ENCODE measurements at places on chromosomes 4 and X. TPM values are rescaled to one million over a fixed set of nuclear protein-coding genes. Genes with fewer than 3 reads are reported as not detected.

- DNase-seq: no peak
These were observed 70.2 kb upstream of the BCOR start for GRCh38 chrX:40167850-40168479.

GRCh38 chrX:103691059-103691458, 4.6 kb upstream of the MORF4L2 start:
- DNase-seq: no peak

DNA sequence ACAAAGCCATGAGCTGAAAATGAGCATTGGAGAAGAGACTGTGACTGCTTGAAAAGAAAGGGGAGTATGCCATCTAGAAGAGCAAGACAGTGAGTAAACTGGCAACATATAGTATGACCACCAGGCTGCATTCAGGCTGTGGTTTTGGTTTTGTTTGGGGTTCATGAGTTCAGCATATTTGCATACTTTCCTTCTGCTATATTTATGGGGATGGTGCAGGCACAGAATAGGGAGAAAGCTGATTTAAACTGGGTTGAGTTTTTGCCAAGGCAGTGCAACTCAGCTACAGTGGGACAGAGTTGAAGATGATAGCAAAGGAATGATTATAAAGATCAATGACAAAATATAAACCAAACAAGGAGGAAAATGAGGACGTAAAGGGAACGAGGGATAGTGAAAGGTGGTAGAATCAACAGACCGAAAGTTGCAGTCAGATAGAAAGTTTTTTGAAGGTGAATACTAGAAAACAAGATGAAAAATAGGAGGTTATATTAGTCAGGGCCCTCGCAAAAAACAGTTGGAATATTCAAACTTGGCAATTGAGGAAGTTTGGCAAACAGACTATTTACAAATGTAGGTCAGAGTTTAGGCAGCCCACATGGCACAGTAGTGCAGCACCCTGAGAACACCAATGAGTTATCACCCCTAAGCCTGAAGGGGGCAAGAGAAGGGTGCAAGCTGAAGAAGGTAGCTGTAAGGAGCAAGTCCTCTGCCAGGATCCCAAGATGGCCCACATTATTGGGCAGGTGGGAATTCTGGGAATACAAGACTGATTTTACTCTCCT, 114.8 kb upstream of the MAP9 start:
- DNase-seq: no peak

DNA sequence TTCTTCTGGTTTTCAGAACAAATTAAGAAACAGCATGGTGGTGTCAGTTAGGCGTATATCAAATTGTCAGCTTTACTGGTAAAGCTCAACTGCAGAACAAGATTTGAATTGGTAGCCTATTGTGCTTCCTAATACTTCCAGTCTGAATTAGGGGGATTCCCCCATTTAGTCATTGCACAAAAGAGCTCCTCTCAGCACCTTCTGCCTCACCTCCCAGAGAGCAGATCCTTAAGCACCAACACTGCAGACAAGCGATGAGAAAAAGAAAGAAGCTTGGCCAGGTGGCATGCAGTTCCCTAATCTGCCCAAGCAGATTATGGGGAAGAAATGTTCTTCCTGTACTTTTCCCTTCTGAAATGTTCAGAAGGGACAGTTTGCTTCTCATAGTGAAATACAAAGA, 9.2 kb downstream of the MAP9 start:
- DNase-seq: no peak

GRCh38 chrX:9122519-9123245, 88.8 kb upstream of the FAM9B start:
- DNase-seq: no peak

GRCh38 chr4:114783215-114783595, 184.6 kb downstream of the UGT8 start:
- no peak for DNase-seq

- no peak for DNase-seq
These were observed 573.8 kb upstream of the NDST4 start for GRCh38 chr4:115687052-115687755.

GRCh38 chr4:113145519-113146291, 96.3 kb downstream of the ANK2 start:
- peak; percentile 44 for DNase-seq

GRCh38 chr4:25677157-25677556, 21.5 kb downstream of the SLC34A2 start:
- no peak for DNase-seq

- peak; percentile 79 for DNase-seq
These were observed 73.5 kb upstream of the EMCN start for GRCh38 chr4:100591161-100591876.

GRCh38 chr4:113057891-113058290, 8.4 kb downstream of the ANK2 start:
- no peak for DNase-seq

GRCh38 chrX:130975947-130976346, 72.9 kb upstream of the ENOX2 start:
- DNase-seq: no peak

DNA sequence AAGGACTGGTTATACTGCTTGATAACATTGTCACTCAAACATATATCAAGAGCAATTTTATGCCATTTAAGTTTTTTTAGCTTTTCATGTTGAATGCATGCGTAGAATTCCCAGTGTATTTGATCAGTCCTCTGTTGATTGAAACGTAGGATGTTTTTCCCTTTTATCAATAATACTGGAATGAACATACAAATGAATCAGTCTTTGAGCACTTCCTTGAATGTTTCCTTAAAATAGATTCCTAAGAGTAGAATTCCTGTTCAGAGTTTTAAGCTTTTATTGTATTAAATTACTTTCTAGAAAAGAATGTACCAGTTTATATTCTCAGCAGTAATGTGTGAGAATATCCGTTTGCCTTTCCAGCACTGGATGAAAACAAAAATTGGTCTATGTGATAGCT, 37.8 kb downstream of the ADD1 start:
- no peak for DNase-seq

DNA sequence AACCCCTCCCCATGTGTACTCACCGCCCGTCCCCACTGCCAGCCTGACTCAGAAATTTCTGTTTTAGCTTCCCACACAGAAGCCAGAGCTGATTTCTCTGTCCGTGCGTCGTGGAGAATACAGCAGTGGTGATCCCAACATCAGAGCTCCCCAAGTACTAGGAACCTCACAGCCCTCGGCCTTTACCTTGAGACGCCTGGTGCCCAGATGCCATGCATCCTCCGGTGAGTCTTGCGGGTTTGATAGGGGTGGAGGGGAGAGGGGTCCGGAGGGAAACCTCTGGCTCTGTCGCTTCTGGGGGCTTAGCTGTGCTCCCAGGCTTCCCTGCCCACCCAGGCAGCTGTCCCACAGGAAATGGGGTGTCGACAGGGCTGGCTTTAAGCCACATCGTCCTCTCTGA, 2.1 kb downstream of the LOC101059915 start:
- no peak for DNase-seq

DNA sequence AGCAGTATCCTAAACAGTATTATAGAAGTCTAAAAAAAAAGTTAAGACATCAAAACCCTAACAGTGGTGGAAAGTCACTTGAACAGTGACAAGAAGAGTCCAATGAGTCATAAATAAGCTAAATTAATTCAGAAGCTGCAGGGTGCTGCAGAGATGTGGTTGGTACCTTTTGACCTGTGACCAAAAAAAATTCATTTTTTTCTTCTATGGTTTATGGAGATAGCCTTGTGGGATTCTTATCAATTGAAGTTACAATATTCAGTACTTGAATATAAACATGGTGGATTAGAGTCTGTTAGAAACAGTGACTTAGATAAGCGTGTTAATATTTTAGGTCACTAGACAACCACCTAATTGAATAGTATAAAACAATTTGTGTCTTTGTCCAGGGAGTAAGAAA, 35.4 kb downstream of the CCSER1 start:
- DNase-seq: no peak

DNA sequence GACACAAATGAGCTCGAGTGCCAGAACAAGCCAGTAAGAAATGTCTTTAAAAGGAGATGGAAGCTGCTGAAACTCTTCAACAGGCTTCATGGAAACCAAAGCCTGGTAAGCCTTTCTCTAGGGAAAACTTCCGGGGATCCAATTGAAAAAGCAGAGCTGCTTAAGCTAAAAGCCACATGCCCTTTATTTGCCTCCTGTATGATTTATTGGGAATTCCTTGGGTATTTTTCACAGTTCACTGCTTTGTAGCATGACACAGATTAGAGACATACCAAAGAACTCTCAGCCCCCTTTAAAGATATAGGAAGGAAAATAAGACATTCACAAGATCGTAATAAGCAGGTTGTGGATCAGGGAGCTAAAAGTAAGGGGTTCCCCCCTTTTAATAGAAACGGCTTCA, 6.5 kb upstream of the ARHGAP6 start:
- DNase-seq: no peak

DNA sequence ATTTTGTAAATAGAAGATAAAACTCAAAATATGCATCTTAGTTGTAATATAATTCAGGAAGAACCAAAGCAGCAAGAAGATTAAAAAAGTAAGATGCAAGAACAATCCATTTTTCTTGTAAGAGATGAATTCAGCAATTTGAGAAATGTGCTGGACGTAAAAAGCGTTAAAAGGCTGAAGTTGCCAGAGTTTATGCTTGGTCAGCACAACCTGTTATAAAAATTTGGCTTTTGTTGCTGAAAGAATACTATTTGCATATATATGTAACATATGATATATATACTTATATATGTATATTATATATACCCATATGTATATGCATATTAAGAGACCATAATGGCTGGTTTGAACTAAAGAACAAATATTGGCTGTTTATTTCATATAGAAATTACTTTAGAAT, 449.6 kb upstream of the FAM241A start:
- no peak for DNase-seq

DNA sequence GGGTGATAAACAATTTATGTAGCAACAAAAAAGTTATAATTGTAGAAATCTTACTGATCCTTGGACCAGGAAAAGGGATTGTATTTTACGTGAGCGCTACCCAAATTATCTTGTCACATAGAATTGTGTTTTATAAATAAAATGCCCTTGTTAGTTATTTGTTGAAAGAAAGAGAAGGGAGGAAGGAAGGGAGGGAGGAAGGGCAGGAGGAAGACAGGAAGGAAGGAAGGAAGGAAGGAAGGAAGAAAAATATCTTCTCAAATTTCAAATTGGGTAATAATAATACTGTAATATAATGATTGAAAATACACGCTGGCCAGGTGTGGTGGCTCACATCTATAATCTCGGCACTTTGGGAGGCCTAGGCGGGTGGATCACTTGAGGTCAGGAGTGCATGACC, 206.2 kb upstream of the TLL1 start:
- no peak for DNase-seq

- no peak for DNase-seq
These were observed 17.4 kb downstream of the ZNF827 start for GRCh38 chr4:145921231-145921630.

RS1 gene
- total RNA-seq: not detected

NPFFR2 gene
- 0.97 TPM for total RNA-seq

OTC gene
- not detected for total RNA-seq

H2BW1 gene
- total RNA-seq: not detected

SPACA5 gene
- total RNA-seq: not detected

PITX2 gene
- total RNA-seq: not detected

NDST3 gene
- total RNA-seq: not detected

GRPR gene
- total RNA-seq: 0.22 TPM
